ENCODE measurements at places on chromosomes 1 and 21. TPM values are rescaled to one million over a fixed set of nuclear protein-coding genes. Genes with fewer than 3 reads are reported as not detected.

DNA sequence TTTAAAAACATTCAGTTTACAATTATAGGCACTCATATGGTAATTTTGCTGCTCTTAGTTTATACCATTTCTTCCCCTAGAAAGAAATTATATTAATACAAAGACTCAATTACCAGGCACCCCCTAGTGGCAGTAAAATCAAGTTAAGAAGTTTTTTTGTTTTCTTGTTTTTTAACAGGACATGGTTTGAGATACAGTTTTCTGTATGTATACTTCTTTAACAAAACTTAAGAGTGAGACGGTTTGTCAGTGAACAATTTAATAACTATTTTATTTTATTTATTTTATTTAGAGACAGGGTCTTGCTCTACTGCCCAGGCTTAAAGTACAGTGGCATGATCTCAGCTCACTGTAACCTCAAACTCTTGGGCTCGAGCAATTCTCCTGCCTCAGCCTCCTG, 224.6 kb downstream of the FAF1 start:
- DNase-seq = peak; percentile 9

DNA sequence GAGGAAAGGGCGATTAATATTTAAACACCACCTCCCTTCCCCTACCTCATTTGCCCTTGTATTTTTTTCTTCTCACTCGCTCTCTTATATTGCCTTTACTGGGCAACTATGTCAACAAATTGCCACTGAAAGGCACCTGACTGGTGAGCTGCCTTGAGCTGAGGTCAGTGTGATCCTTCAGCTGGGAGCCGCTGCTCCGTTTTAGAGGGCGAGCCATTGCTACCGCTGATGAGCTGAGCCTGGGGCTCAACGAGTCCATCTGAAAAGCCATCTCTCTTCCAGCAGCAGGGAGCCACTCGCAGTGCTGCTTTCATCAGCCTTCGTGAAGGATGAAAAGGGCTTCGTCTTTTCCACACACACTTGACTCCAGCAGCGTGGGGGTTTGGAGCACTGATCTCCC, 108.0 kb upstream of the KIF26B start:
- DNase-seq = no peak

GRCh38 chr1:15248216-15248615, 1.2 kb downstream of the FHAD1 start:
- DNase-seq = no peak

DNA sequence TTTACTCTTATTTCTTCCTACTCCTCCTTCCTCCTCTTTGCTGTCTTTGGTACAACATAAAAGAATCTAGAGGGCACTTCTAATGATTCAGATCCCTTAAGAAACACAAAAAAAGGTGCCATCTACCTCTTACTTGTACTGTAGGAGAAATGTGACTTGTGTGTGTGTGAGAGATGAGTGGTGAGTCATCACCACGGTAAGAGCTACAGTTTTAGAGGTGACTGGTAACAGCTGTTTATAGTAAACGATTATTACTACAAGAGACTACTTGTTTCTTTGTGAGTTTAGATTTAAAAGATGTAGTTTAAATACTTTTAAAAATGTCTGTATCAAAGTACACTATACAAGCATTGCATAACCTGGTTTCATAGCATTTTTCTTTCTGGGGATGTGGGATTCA, 40.4 kb downstream of the SLC35D1 start:
- DNase-seq = no peak

- no peak for DNase-seq
These were observed 1.5 kb downstream of the HMCN1 start for GRCh38 chr1:185735701-185736064.

GRCh38 chr1:184051138-184051484, 419 bp upstream of the TSEN15 start:
- DNase-seq = peak; percentile 26

GRCh38 chr1:226664413-226665101, 74.5 kb downstream of the ITPKB start:
- DNase-seq = no peak

DNA sequence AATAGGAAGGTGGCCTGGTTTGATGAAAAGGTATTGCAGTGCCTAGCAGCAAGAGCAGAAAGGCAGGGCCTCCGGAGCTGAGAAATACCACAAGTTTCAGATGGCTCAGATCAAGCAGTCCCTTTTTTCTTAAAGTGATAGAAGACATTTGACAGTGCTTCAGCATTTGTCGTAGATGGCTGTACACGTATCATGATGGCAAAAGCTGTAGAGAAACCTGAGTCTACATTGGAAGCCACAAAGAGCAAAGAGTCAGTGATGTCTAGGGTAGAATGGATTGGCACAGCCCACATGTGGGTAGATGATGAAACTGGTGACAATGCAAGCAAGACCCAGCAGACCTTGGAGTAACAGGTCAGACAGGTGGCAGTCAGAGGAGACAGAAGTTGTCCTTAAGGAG, 101.3 kb upstream of the ARTN start:
- no peak for DNase-seq

DNA sequence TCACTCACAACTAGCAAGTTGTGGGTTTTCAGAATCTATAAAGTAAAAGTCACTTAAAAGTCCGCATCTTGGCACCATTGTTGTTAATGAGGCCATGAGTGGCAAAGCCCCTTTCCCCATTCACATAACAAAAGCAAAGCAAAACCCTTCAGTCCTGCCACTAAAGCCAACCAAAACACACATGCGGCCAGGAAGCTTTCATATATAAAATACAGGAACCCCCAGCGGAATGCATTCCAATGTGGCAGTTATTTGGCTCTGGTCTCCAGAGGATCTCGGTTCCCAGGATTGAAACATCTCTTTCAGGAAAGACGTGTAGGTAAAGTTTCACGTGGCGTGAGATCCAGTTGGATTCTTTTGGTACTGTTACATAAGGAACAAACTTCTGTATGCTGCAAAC, 2.5 kb upstream of the LBR start:
- DNase-seq = no peak

GRCh38 chr1:25430967-25431881, 527 bp downstream of the MACO1 start:
- peak; percentile 79 for DNase-seq

GRCh38 chr1:119002028-119002686, 14.0 kb upstream of the TBX15 start:
- peak; percentile 53 for DNase-seq

GRCh38 chr1:17704176-17704575, 51.0 kb upstream of the ACTL8 start:
- no peak for DNase-seq

GRCh38 chr1:37660664-37661063, 26.0 kb upstream of the RSPO1 start:
- DNase-seq = no peak

GRCh38 chr1:24339996-24340395, 20.8 kb downstream of the GRHL3 start:
- DNase-seq = no peak

DNA sequence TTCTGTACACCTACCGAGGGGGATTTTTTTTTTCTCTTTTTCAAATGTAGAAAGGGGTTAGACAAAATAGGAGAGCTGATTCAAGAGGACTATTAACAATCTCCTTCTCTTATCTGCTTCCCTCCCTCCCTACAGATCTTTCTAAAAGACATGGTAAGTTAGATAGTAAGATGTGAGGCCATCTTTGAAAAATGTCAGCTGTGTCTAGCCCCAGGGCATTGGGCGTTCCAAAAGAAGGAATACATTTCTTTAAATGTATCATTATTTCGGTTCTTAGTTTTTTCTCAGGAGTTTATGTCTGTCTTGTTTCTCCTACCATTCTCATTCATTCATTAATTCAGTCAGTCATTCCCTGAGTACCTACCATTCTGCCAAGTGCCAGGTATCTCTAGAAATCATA, 27.2 kb downstream of the BCL9 start:
- DNase-seq = no peak

- DNase-seq = no peak
These were observed 87.8 kb downstream of the ADCY10 start for GRCh38 chr1:167826127-167826526.

DNA sequence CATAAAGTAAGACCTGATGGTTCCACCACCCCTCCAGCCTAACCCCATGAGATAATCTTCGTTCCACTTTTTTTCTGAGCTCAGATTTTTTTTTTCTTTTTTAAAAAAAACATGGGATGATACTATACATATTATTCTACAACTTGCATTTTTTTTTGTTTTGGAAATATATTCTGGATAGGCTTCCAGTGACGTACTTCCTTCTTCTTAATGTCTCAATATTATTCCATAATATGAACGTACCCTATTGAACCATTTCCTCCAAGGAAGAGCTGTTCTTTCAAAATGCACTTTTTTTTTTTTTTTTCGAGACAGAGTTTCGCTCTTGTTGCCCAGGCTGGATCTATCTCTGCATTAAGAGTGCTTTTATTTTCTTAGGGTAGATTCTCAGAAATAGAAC, 1.5 kb downstream of the EDEM3 start:
- DNase-seq = no peak

DNA sequence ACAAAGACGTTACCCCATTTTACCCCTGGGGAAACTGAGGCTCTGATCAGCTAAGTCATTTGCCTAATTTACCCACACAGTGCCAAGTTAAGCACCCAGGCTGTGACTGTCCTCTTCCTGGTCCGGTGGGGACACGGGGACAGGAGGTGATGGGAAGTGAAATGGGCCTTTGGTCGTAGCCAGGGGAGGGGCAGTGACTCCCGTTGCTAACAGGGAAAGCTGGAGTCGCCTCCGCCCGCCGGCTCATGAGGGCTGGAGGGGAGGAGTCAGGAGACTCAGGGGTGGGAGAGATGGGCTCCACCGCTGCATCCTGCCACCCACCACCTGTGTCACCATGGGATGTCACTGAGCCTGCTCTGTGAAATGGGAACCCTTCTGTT, 139.3 kb downstream of the PGBD5 start:
- DNase-seq = no peak

GRCh38 chr1:41366455-41367287, 5.4 kb downstream of the FOXO6 start:
- DNase-seq = peak; percentile 66

- DNase-seq = no peak
These were observed 459.0 kb downstream of the SIPA1L2 start for GRCh38 chr1:232170909-232171308.

CFHR1 gene
- total RNA-seq = not detected

DDAH1 gene
- 0.81 TPM for total RNA-seq

SMCP gene
- not detected for total RNA-seq

MOV10 gene
- 70.8 TPM for total RNA-seq

PEAR1 gene
- 12.7 TPM for total RNA-seq

ENTREP3 gene
- total RNA-seq = 8.9 TPM

PCAT6 gene
- 1.1 TPM for total RNA-seq

EPHB2 gene
- total RNA-seq = under 0.01 TPM

UBASH3A gene
- total RNA-seq = 1.6 TPM
